ENCODE measurements at places on chromosomes 3 and 15.
A peak's percentile ranks its signal among the peaks of the same experiment; 100 is the strongest.

DNA sequence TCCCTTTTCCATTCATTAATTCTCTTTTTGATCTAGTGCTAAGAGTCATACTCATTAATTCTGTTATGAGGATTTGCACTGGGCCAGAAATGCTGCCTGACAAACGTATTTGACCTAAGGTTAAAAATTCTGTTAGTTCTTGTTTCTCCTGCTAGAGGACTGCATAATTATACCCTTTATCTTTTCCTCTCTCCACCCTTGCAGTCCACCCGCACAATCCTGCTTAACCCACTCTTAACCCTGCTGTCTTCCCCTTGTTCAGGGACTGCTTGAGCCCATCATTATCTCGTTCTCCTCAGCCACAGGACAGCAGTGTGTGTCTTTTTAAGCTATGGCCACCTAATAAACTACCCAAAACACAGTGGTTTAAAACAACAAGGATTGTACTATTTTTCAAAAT is 31.1 kb upstream of the DYNC1LI1 start:
- no peak for DNase-seq

DNA sequence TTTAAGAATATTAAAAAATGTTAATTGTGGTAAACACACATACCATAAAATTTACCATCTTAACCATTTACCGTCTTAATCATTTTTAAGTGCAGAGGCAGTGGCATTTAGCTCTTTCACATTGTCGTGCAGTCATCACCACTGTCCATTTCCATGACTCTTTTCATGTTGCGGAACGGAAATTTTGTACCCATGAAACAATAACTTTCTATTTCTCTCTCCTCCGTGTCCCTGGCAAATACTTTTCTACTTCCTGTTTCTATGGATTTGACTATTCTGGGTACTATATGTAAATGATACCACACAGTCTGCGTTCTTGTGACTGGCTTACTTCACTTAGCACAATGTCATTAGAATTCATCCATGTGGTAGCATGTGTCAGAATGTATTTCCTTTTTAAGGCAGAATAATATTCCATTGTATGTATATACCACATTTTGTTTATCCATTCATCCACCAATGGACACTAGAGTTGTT is 27.9 kb downstream of the AKAP13 start:
- peak; percentile 79 for DNase-seq

DNA sequence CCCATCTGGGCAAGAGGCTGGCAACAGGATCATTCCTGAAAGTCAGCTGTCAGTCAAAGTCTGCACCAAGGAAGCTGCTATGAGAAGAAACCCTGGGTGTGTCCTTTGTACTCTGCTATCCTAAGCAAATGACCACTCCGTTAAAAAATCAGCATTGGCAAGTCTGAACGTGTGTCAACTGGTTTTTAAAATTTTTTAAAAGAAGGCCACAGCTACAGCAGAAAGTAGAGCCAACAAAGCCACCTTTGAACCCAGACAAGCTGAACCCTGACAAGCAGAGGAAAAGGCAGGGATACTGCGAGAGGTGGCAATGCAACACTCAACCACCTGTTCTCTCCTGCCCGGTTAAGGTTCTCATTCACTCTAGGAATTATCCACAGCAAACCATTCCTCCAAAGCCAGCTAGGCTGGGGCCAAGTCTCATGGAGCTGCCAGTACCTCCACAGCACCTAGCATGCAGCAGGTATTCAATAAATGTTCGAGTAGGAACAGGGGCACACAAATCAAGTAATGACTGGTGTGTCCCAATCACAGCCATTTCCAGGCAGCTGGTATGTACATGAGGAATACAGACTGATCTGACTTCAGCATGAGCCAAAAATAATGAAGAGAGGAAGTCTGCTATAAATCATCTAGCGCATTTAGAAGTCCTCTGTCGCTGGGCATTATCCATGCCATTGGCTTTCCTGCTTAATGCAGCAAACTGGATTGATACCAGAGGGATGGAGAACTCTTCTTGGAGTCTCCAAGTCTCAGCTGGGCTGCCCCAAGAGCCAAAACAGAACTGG is 76.0 kb downstream of the ADCY5 start:
- no peak for DNase-seq

GRCh38 chr3:1190569-1190968 is 97.7 kb downstream of the CNTN6 start:
- no peak for DNase-seq

DNA sequence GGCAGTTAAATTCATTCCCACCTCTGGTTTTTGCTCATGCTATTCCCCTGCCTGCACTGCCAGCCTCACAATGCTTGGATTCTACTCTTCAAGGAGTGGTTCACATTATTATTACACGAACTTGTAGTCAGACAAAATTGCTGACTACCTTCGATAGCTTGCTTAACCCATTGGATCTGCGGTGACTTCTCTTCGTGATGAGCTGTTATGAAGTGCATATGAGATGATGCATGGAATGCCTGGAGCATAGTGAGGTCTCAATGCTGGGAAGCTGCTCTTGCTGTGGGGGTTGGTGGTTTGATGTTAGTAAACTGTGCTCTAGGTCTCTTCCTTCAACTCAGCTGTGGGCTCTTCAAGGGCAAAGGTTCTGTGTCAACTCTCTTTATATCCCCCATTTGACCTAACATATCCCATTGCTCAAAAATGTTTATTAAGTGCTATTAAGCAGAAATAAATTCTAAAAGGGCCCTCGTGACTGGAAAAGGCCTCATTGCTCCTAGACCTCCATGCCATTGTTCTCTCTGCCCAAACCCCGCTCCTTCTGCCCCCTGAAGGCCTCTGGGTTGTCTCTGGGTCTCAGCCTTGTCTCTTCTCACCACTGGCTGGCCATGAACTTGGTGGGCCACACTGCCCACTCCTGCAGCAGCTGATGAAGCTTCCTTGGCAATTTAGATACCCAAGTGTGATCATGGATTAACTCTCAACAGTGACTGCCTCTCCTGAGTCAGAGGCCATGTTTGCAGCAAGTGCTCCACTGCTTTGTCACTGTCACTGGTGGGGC is 4.5 kb upstream of the SLCO2A1 start:
- DNase-seq = no peak

DNA sequence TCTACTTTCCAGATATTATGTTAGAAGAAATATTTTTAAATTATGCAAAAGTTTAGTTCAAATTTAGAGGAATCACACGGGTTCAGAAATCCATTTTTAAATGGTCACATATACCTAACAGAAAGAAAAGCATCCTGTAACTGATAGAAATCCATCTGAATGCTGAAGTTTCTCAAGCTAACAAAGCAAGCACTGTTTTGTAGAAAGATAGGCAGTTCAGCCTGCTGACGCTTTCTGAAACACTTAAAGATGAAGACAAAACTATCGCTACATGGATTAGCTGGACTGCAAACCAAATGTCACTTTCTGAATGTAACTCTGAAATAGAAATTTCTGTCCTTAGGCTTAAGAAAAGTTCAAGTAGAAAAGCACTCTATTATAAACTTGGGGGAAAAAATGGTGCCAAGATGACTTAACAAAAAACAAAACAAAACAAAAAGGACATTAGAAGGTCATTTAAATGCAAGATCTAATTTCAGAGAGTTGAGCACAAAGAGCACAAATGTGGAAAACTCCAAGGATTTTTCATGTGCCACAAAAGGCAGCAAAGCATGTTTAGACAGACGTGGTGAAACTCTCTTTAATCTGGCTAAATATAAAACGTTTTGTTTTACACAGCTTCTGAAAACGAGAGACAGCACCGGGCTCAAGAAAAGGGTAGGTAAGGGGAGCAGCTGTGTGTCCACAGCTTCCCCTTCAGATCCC is 1.2 kb downstream of the PLOD2 start:
- no peak for DNase-seq

DNA sequence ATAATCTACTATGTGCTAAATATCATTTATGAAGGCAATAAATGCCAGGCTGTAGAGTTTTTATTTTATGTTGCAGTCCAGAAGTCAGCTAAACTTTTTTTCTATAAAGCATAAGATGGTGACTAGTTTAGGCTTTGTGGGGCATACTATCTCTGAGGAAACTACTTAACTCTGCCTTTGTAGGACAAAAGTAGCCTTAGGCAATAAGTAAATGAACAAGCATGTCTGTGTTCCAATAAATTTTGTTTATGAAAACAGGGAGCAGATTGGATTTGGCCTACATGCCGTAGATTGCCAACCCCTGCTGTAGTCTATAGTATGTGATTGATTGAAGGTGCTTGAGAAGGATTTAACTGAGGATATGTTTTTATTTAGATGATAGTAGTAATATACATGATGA is 502.5 kb upstream of the NAALADL2 start:
- no peak for DNase-seq

DNA sequence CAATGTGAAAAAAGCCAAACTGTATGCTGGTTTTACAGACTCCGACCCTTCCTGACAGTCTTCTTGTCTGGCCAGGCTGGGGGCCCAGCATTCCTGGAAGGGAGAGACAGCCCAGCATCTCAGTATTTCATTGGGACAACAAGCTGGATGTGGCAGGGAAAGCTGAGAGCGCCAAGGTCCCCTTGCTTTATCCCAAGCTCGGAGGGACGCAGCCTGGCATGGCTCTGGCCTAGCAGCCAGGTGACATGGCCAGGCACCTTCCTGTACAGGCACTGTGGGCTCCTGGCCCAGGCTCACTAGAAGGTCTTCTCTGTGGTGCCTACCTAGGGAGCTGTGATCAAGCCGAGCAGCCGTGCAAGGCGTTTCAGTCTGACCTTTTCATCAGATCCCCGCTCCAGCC is 33.0 kb downstream of the UMPS start:
- DNase-seq = no peak

DNA sequence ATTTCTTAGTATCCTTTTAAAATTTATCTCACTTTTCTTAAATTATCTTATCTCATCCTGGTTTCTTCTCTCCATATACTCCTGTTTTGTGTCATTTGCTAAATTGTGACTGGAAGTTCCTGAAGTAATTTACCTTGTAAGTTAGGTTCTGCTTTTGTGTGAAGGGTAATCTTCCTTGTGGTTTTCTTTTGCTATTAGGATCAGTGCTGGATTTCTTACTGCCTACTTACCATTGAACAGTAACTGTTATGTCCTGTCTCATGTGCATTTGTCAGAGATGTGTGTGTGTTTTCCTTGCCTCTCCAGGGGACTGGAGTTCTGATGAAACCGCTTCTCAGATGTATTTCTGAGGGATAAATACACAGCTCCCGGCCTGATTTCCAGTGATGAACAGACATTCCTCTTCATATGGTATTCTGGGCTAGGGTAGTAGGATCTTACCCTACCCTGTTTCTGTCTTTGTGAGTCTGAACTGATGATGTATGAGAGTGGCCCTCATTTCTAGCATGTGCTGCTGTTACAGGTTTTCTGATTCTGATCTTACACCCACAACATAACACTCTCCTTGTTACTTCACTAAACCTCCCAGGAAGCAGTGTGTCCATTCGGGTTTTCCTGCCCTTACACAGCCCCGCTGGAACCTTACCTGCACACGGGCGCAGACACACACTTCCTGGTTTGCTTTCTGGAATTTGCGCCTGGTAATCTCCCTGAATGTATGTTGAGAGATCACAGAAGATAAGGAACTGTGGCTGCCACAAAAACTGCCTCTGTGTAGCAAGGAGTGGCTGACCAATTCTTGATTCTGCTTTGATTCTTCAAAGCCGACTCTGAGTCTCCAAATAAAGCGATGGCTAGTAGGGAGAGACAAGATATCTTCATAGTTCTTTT is 14.7 kb downstream of the PAK2 start:
- DNase-seq = peak; percentile 19

GRCh38 chr15:85048430-85048829 is 66.8 kb downstream of the PDE8A start:
- DNase-seq = no peak

- no peak for DNase-seq
Observed at GRCh38 chr3:48595526-48596121, 495 bp upstream of the COL7A1 start.
